ENCODE measurements at places on chromosomes 1 and 21.

- DNase-seq = peak; percentile 53
Observed at GRCh38 chr21:31866077-31866511, 6.7 kb upstream of the HUNK start.

- DNase-seq = no peak
Observed at GRCh38 chr1:161792740-161793139, 26.6 kb downstream of the ATF6 start.

GRCh38 chr1:241998412-241998921, 431 bp downstream of the MAP1LC3C start:
- DNase-seq = peak; percentile 7

- peak; percentile 11 for DNase-seq
Observed at GRCh38 chr21:46355161-46356004, 31.4 kb downstream of the PCNT start.

- no peak for DNase-seq
Observed at GRCh38 chr1:159091180-159091560, 14.6 kb upstream of the AIM2 start.

- DNase-seq = no peak
Observed at GRCh38 chr1:46002551-46003150, 129.8 kb downstream of the PIK3R3 start.

DNA sequence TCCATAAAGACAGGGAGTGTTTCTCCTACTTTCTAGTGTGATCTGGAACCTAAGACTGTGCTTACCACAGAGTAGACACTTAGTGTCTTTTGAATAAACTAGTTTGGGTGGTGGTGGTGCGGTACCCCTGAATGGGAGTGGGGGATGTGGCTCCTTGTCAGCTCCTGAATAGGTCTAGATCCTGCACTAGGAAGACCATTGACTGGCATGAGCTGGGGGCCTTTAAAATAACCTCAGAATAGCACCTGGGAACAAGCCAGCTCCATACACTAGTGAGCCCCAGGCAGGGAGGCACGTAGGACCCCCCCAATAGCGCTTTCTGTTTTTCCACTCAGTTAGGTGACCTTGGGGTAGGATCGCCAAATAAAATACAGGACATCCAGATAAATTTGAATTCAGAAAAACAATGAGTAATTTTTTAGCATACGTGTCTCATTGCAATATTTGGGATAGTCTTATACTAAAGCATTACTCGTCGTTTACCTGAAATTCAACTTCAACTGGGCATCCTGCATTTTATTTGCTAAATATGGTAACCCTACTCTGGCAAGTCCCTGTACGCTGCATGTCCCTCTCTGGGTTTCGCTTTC, 45.6 kb downstream of the AZIN2 start:
- DNase-seq = no peak

DNA sequence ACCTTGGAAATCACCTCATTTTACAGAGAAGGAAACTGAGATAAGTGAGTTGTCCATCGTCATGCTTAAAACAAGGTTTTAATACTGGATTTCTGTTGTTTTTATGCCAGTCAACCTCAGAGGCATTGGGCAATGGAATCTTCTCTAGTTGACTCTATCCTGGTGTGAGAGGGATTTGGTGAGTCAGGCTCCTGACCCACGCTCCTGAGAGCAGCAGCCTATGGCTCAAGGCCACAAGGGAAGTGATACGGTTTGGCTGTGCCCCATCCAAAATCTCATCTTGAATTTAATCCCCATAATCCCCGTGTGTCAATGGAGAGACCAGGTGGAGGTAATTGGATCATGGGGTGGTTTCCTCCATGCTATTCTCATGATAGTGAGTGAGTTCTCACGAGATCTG, 90.1 kb downstream of the TLR5 start:
- no peak for DNase-seq

DNA sequence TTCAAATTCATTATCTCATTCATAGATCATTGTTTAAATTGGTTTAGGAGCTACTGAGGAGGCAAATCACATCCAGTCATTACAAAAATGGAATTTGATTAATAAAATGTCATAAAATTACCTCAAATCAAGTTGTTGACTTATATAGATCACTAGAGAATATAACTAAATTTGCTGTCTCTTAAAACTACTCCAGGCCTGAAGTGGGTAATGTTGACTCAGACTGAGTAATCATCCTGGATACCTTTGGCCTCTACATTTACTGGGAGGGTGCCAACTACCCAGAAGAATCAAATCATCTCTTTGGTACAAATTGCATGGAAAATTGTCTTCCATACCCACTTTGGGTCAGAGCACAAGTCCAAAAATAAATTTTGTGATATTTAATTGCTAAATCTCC, 191.2 kb upstream of the GREM2 start:
- DNase-seq = no peak

DNA sequence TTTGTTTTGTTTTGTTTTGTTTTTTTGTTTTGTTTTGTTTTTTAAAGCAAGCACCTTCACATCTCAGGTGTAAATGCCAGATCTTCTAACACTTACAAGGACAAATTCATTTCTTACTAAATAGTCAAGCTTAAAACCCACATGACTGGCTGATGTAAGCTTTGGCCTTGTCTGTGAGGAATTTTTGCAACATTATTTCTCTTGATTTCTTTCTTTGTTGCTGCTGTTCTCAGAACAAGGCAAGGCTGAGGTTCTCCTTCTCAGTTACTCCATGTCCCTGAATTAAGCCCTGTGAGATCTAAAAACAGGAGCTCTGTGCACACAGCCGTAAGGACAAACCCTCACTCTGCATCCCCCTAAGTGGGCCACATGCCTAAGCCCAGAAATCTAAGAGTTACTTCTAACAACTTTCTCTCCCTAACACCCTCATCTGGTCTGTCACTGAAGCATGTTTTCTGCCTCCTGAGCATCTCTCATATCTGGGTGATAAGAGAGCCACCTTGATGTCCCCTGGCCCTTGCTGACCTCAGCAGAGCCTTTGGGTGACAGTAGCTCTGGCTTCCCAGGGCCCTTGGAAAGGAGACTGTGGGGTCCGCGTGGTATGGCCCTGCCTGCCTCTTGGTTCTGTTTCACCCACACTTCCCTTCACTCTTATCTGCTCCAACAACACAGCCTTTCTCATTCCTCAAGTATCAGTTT, 81.2 kb upstream of the HOOK1 start:
- DNase-seq = no peak

GRCh38 chr1:90174246-90174645, 179.3 kb downstream of the ZNF326 start:
- no peak for DNase-seq

DNA sequence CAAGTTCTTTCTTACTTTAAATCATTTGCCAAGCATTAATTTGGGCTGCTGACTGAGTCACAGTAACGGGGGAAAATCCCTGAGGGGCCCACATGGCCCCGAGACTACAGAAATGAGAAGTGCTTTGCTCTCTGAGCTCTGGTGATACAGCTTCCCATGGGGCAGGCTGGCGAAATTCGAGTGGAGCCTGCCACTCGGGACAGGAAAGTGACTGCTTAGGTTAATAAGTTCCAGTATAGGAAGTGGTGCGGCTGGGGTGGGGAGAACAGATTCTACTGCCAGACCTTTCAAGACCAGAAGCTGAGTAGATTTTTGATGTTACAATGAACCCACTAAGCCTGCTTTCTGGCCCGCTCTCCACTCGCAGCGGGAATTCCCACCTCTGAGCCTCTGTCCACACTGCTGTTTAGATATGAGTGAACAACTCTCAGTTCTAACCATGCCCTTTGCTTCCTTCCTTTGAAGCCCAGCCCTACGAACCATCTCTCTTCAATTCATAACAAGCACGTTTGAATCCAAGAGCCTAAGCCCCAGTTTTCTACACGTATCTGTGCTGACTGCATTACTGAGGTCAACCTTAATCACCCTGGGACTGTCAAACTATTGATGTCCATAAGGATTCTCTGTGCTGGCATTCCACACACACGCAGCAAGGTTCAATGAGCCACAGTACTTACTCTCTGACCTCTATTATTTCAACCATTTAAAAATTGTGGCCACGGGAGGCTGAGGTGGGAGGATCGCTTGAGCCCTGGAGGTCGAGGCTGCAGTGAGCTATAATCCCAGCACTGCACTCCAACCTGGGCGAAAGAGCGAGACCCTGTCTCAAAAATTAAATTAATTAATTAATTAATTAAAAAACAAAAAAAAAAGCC, 9.6 kb downstream of the ZBTB17 start:
- peak; percentile 83 for DNase-seq

GRCh38 chr1:113582084-113582483, 177.2 kb downstream of the PHTF1 start:
- no peak for DNase-seq

GRCh38 chr1:40404670-40405462, 31.3 kb downstream of the SMAP2 start:
- no peak for DNase-seq

DNA sequence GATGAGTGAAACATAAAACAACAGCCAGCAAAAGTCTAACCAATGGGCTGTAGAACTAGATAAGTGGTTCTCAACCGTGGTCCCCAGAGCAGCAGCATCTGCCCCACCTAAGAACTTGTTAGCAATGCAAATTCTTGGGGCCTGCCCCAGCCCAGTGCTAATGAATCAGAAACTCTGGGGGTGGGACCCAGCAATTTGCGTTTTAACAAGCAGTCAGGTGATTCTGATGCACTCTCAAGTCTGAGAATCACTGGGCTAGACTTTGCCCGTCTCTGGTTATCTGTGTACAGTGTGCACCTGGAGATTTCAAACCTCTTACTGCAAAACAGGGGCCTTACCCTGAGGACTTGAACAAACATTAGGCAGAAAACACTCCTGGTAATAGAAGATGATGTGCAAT, 66.5 kb downstream of the PLXNA2 start:
- no peak for DNase-seq

DNA sequence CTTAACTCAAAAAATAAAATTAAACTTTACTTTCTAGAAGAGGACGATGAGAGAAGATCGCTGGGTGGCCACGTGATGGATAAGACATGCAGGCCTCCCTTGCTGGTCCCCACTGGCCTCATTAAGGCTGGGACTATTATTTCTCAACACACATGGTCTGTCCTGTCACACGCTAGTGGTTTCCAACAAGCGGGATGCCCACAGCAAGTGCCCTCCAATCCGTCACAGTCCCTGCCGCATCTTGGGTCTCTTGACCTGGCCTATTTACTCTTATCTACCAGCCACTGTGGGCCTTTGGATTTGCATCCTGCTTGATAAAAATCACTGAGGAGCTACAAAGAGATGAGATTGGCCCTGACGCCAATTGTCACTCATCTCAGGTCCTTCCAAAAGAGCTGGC, 30.0 kb downstream of the CAPZB start:
- no peak for DNase-seq

DNA sequence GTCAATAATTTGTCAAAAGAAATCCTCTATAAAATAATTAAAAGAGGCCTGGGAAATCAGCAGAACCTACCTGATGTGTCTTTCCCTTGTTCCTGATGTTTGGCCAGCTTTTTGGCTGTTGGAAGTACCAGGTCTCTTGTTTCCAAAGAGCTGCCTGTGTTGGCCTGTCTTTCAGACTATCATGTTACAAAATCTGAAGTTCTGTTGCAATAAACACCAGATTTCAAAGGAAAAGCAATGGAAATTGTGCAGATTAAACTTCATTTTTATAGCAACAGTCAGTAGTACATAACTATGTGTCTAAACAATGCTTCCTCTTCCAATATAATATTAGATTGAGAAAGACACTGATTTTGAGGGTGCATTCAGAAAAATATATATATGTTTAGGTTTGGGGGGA, 647.2 kb upstream of the CXADR start:
- no peak for DNase-seq

- no peak for DNase-seq
Observed at GRCh38 chr1:28064064-28064463, 24.3 kb downstream of the EYA3 start.

DNA sequence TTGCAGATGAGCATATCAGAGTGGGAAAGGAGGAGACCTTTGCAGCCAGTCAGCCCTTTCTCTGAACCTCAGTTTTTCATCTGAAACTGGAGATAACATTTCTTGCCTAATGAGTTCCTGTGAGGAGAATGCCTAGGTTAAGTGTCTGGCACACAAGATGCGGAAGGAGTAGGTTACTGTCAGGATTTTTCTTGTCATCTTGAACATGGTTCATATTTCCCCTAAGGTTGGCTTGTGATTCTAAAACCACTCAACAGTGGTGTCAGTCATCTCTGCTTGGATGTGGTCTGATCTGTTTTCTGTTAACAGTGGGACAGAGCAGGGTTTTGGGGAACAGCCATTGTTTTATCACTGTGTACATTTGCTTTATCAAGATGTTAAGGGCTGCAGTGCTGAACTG, 70.6 kb downstream of the TGFB2 start:
- DNase-seq = no peak

Data from stimulated activated CD8-positive, alpha-beta memory T cell treated with anti-CD3 and anti-CD28 coated beads, Interleukin-15, amount 100 ng/mL, for 48 hours (primary cell).